Natural killer cell treated with Interleukin-12 subunit alpha and Interleukin-12 subunit beta and Interleukin-15 and Interleukin-18, amount 100 ng/mL, for 72 hours (primary cell): ENCODE measurements at places on chromosomes 13 and 19.

GRCh38 chr13:53250272-53250875 lies 221.8 kb downstream of the OLFM4 start:
- no peaks in the 10 kb centered on the region for H3K4me1 ChIP-seq
- no peak for DNase-seq

DNA sequence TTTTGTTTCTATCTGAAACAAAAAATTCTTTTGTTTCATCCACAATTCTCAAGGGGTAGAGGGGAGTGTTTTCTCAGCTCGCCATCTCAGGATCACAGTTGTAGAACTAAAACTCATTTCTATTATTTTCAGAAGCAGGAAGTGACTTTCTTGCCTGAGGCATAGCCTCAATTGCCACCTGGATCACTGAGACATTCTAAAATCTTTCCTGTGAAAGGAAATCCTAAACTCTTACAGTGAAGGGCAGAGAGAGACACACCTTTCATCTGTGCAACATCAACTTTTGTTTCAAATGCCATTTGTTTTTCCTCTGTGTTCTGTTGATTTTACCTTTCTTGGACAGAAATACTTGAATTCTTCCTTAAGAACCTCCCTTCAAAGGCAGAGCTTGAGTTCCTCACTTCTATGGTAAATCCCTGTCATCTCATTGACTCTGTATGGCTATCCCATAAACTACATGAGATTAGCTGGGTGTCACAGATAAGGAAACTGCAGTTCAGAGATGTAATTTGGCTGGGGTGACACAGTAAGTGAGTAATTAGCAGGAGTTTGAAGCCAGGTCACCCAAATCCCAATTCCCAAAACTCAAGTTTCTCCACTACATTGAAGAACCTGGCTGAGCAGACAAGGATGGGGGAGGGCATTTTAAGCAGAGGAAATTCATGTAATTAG lies 224.4 kb upstream of the HTR2A start:
- H3K4me1 ChIP-seq: no peaks in the 10 kb centered on the region
- no peak overlapping the region for H3K4me3 ChIP-seq
- no peaks in the 10 kb centered on the region for H3K36me3 ChIP-seq
- peaks cover 9% of the 10 kb centered on the region for H3K27me3 ChIP-seq

- H3K4me3 ChIP-seq: no peak overlapping the region
- H3K36me3 ChIP-seq: no peaks in the 10 kb centered on the region
- H3K4me1 ChIP-seq: peaks cover 37% of the 10 kb centered on the region
Measured at GRCh38 chr19:14558370-14559066, 13.3 kb downstream of the NDUFB7 start.

DNA sequence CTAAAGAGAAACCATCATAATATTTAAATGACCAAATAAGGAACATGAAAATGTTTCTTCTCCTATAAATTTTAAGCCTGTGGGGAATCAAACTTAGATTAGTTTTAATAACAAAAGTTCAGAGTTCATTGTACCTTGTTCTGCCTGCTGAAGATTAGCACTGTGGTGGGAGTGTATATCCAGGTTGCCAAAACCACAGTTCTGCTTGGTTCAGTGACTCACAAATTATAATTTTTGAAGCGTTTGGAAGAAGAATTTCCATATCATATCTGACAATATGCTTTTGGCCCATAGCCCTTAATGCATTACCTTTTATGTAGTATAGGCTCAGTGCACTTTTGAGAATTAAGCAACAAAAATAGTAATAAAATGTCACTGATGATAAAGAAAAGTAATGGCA lies 545.2 kb downstream of the GPC6 start:
- no peaks in the 10 kb centered on the region for H3K36me3 ChIP-seq
- no peaks in the 10 kb centered on the region for H3K4me1 ChIP-seq
- H3K4me3 ChIP-seq: no peak overlapping the region

DNA sequence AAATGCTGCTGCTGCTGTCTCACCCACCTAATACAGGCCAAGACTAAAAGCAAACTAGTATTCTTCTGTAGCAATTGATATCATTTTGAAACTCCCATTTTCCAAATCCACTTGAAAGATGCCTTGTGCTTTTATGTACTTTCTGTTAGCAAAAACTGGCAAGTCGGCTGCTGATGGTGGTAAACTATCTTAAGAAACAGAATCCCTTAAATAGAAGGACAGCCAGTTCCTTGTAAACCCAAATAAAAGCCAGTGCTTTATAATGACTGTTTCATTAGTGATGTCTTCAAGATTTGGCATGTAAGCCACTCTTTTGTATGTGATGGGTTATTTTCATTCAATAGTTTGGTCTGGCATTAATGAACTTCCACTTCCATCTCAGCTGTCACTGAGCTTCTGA lies 5.2 kb downstream of the FAM124A start:
- no peaks in the 10 kb centered on the region for H3K36me3 ChIP-seq
- DNase-seq: no peak
- H3K4me1 ChIP-seq: no peaks in the 10 kb centered on the region
- H3K4me3 ChIP-seq: no peak overlapping the region
- H3K27me3 ChIP-seq: peaks cover 66% of the 10 kb centered on the region
- H3K27ac ChIP-seq: no peak overlapping the region

DNA sequence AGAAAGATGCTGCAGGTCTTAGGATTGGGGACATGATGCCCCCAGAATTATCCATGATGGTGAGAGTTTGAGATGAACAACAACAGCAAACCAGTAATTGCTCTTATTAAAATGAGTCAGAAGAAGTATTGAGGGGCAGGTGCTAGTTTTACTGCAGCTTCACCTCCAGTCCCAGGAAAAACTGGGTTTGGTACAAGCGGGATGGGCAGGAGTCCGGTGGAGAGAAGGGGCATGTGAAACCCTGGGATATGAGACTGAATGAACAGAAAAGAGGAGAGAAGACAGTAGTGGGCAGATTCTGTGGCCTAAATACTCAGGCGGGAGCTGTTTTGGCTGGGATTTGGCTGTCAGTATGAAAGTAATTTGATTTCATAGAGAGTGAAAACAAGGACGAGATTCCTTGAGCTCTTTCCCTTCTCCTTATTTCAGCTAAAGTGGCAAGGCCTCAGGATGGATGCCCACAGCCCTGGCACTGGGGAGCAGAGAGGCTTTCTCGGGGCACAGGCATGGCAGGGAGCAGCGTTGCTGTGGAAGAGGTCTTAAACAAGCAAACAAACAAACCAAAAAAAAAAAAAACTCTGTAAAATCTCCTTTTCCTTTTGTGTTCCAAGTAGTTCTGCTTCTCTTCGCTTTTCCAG lies 30.7 kb downstream of the NFIX start:
- no peaks in the 10 kb centered on the region for H3K36me3 ChIP-seq
- peak overlapping the region; percentile 28 for H3K4me3 ChIP-seq
- no peak overlapping the region for H3K27ac ChIP-seq
- H3K27me3 ChIP-seq: peaks cover 45% of the 10 kb centered on the region
- peaks cover 12% of the 10 kb centered on the region for H3K4me1 ChIP-seq

GRCh38 chr13:30659980-30660379 lies 42.3 kb downstream of the USPL1 start:
- DNase-seq: no peak
- no peaks in the 10 kb centered on the region for H3K27me3 ChIP-seq
- H3K36me3 ChIP-seq: peaks cover 28% of the 10 kb centered on the region
- no peak overlapping the region for H3K4me3 ChIP-seq

DNA sequence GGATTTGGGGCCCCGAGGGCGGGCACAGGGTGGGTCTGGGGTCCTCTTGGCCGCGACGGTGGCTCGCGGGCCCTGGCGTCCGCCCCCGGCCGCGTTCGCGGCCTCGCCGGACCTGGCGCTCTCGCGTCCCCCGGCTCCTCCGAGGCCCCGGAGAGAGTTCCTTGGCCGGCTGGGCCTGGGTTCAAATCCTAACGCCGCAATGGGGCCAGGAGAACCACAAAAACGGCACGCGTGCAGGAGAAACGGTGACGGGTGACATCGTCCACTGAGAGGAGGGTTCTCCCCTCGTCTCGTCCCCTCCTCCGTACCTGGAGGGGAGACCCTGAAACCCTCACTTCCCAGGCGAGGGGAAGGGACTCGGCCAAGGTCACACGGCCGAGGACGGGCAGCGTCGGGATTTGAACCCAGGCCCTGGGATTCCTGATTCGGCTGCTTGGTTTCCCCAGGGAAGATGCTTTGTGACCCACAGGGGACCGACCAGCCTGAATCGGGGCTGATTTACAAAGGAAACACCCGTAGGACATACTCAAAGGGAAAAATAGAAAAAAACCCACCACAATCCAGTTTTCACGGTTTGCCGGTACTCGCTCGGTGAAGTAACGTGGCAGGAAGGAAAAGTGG lies 624 bp downstream of the SAFB start:
- H3K4me1 ChIP-seq: peaks cover 55% of the 10 kb centered on the region
- H3K27ac ChIP-seq: peak overlapping the region; percentile 100
- peak overlapping the region; percentile 99 for H3K4me3 ChIP-seq
- peaks cover 43% of the 10 kb centered on the region for H3K36me3 ChIP-seq

DNA sequence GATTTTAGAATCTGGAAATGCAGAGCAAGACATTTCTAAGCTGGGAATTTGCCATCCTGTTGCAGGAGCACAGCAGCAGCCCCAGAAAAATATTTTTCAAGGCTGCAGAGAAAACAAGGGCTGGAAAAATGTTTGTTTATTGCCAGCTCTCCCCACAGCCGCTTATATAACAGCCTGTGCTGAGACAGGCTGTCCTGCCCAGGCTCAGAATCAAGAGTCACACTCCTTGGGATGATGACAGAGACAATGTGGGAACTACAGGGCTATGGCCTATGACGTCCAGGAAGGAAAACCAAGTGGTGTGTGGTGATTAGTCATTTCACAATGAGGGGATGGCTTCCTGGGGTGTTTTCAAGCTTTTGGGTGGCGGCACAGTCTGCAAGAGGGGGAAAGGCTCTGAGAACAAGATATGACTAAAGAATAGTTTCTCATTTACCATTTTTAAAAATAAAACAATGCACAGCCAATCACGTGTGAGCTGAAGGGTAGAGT lies 136.3 kb upstream of the SERP2 start:
- H3K27me3 ChIP-seq: peaks cover 5% of the 10 kb centered on the region
- H3K4me3 ChIP-seq: peak overlapping the region; percentile 36
- DNase-seq: no peak
- H3K36me3 ChIP-seq: no peaks in the 10 kb centered on the region

DNA sequence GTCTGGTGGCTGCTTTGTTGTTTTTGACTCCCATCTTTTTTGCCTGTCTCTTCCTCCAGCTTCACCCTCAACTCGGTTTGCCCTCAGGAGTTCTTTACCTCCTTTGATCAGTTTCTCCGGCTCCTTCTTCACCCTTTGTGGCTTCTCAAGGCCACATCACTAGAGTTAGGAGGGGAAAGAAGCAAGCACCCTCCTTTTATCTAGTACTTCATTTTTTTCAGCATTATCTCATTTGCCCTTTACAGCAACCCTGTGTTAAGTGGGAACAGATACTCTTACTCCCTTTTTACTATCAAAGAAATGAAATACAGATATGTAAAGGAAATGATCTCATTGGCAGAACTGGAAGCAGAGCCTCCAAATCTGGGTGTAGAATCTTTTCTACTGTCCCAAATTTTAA lies 26.9 kb downstream of the RAP2A start:
- H3K27ac ChIP-seq: peak overlapping the region; percentile 1
- H3K27me3 ChIP-seq: no peaks in the 10 kb centered on the region

- H3K36me3 ChIP-seq: peaks cover 5% of the 10 kb centered on the region
- H3K27ac ChIP-seq: no peak overlapping the region
- no peak overlapping the region for H3K4me3 ChIP-seq
- no peak for DNase-seq
- no peaks in the 10 kb centered on the region for H3K27me3 ChIP-seq
- no peaks in the 10 kb centered on the region for H3K4me1 ChIP-seq
Measured at GRCh38 chr13:32277839-32278238, 37.3 kb downstream of the ZAR1L start.

DNA sequence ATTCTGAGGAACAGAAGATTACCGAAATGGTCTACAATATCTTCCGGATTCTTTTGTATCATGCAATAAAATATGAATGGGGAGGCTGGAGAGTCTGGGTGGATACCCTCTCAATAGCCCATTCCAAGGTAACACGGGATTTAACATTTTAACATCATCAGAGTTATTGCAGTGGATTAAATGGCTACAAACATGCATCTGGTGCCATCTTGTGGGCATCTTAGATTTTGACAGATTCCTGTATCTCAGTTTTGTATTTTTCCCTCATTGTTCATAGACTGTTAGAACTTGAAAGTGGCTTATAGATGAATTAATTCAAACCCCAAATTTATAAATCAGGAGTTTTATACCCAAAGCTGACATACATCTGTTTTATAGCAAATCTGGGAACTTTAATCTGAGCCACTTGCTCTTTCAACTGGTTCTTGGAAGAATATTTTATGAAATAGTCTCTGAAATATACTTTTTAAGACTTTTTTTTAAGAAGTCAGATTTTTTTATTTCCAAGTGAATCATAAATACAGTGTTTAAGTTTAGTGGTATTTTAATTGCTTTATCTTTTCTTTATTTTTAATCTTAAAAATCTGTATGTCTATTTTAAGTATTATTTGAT lies 215.2 kb downstream of the NBEA start:
- no peak overlapping the region for H3K4me3 ChIP-seq
- no peak for DNase-seq
- no peaks in the 10 kb centered on the region for H3K27me3 ChIP-seq

DNA sequence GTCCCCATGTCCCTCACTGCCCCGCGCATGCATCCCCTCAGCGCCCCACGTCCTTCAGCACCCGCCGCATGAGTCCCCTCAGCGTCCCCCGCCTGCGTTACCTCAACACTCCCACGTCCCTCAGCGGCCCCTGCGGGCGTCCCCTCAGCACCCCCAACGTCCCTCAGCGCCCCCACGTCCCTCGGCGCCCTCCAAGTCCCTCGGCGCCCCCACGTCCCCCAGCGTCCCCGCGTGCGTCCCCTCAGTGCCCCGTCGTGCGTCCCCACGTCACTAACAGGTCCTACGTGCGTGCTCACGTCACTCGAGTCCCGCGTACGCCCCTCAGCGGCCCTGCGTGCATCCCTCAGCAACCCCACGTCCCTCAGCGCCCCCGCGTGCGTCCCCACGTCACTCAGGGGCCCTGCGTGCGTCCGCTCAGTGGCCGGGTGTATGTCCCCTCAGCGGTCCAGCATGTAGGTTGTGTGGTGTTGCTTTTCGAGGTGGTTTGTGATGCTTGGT lies 19.5 kb upstream of the GAS6 start:
- H3K27me3 ChIP-seq: peaks cover 13% of the 10 kb centered on the region
- H3K36me3 ChIP-seq: no peaks in the 10 kb centered on the region
- DNase-seq: no peak
- H3K4me3 ChIP-seq: no peak overlapping the region
